ENCODE measurements at places on chromosomes 1 and 21.

DNA sequence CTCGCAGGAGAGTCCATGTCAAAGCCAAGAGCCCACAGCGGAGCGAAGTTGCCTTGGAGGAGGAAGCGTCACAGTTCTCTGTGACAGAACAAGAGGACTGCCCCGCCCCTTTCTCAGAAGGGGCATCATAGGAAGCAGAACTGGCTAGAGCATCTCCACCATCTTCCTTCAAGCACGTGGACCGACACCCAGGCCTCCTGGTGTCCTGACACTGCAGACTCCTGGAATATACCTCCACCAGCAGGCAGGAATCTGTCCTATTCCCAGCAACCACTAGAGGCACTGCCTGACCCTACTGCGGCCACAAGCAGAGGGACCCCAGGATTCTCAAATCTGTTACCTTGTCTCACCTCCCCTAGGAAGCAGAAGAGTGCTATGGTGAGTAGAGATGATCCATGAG lies 37.8 kb downstream of the GPA33 start:
- no peak for DNase-seq

DNA sequence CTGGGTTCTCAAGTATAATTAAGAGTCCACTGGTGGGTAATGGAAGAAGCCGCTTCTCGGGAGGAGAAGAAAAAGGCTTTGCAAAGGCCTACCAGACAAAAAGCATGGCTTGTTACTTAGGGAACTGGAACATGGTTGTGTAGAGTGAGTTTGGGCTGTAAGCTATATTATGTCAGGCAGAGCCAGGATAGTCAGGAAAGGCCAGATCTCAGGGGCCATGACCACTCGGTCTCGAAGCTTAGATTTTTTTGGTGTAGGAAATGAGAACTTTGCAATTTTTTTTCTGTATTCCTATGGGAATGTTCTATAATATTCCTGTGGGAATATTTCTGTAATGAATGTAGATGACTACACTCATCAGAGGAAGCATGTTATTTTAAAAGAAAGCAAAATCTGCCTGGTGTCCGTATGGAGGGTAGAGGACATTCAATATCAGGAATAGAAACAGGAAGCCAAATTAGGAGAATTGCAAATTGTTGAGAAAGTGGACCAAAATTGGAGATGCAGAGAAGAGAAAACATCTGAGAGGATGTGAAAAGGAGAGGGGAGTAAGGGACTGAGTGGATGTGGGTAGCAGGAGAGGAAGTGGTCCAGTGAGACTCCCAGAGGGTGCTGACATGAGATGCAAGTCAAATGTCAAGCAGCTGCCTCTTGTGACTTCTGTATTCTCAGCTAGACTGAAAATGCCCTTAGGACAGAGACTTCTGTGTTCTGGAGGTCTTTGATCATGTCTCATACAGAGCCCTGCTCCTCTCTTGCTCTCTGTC lies 45.2 kb upstream of the HAO2 start:
- DNase-seq, result no peak

DNA sequence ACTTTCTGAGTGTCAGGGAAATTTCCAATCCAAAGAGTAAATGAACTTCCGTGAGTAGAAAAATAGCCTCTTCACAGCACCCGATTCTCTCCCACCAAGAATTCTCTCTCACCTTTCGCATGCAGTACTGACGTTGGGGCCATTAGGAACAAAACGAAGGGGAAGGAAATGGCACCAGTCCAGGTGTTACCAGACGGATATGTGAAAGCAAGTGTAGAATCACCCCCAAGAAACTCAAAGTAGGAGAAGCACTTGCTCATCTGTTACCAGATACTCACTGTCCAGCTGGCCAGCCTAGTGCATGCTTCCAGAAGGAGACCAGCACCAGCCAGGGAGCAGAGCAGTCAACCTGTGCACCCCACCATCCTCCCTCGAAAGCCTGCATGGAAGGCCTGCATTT lies 55.1 kb downstream of the ITPKB start:
- no peak for DNase-seq

DNA sequence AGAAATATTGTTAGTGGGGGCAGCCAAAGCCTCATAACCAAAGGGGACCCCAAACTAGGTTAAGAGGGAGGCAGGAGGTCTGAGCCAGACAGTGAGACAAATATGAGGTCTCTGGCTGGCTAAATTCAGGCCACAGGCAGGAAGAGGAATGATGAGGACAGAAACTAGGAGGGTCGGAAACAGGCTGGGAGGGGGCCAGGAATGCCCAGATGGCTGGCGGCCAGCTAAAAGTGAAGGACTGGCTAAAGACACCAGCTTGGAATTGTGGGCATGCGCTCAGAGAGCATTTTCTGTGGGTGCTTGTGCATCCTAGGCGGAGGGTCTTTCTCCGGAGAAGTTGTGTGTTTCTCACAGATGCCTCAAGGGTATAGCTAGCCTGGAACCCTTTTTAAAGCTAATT lies 77.0 kb downstream of the PGM1 start:
- DNase-seq, result no peak

GRCh38 chr1:202106340-202107254 lies 16.1 kb upstream of the GPR37L1 start:
- no peak for DNase-seq

DNA sequence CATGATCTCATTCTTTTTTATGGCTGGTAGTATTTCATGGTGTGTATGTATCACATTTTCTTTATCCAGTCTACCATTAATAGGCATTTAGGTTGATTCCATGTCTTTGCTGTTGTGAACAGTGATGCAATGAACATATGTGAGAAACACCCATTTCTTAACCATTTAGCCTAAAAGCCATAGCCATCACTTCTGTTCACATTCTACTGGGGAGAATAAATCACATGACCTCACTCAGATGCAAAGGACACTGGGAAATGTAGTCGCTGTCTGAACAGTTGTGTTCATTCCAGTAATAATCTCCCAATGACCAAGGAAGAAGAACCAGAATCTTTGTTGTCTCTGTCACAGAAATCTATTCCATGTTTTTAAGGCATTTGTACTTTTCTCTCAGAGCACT lies 15.1 kb upstream of the PLA2G2E start:
- DNase-seq, result no peak

Measured in cortex of kidney (tissue), 1 donor.